ENCODE measurements at places on chromosomes 12 and 14.
A peak's percentile ranks its signal among the peaks of the same experiment; 100 is the strongest.

DNA sequence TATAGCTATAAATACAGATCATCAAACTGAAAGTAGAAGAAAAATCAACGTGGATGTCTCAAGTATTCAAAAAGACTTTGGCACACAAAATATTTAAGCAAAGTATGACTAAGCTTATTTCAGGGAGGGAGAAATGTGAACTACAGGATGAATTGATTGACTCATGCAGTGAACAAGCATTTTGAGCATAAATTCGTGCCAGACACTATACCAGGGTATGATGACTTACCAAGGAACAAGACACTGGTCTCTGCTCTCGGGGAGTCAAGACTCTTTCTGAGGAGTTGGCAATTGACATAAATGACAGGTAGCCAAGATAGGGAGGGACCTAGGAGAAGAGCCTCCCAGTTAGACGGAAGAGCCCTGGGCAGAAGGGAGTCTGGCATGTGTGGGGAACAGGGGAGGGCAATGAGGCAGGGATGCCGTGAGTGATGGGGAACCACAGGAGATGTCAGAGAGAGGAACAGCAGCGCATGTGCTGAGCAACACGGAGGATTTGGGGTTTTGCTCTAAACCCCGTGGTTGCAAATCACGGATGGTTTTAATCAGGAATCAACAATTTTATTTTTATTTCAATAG, 115.2 kb downstream of the TMEM132D start:
- no peak for DNase-seq

DNA sequence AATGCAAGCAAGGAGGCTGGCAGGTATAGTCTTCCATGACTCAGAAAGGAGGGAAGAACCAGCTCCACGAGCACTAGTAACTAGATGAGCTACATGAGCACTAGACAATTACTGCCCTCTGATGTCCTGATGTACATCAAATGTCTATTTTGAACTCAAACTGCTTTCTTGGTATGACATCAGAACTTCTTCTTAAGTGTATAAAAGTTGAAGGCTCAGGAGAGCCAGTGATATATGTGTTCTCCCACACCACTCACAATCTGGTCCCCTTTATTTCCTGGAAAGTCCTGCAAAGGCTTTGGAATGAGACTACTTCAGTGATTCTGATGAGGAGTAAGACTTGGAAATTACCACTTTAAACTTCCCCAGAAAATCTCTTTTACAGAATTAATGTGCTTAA, 18.5 kb upstream of the DHRS7 start:
- DNase-seq: no peak

- no peak for DNase-seq
These were observed 61.6 kb upstream of the GNPNAT1 start for GRCh38 chr14:52852810-52853521.

DNA sequence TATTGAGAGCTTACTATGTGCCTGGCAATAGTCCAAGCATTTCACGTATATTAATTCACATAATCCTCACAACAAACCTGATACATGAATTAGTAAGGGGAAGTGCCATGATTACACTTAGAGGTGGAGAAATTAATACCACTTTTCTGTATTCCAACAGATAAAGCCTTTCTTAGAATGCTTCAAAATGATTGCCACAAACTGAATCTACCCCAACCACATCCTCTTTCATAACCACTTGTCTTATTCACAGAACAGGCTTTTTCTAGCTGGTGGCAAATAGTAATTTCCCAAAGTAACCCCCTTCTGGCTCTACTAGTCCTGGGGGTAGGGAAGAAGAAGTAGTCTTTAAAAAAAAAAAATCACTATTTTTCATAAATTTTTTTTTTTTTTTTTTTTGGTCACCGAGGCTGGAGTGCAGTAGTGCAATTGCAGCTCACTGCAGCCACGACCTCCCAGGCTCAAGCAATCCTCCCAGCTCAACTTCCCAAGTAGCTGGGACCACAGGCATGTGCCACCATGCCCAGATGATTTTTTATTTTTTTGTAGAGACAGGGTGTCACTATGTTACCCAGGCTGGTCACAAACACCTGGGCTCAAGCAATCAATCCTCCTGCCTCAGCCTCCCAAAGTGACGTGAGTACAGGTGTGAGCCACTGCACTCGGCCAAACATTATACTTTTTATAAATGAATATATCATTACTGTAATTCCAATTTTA, 59.0 kb upstream of the ARID2 start:
- no peak for DNase-seq

DNA sequence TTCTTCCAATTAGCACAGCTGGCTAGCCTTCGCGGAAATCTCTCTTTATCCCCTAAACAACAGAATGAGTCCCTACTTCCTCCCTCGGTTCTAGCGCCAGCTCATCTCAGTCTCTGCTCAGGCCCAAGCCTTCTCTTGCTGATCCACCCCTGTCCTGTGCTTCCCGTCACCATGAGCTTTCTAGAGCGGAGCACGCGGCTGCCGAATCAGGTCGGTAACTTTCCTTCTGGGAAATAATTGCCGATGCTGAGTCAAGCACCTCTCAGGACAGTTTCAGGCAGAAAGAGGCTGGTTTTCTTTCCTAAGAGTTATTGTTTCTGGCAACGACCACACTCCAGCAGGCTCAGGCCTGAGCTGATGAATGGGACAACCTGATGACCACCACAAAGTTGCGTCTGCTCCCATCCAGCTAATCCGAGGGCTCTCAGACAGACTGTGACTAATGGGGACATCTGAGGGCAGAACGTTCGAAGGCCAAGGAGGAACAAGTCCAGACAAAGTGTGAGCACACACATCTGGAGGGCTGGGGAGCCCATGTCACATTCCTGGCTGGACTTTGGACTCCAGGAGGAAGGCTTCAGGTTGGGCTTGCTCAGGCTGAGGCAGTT, 13.6 kb upstream of the GPR68 start:
- no peak for DNase-seq

DNA sequence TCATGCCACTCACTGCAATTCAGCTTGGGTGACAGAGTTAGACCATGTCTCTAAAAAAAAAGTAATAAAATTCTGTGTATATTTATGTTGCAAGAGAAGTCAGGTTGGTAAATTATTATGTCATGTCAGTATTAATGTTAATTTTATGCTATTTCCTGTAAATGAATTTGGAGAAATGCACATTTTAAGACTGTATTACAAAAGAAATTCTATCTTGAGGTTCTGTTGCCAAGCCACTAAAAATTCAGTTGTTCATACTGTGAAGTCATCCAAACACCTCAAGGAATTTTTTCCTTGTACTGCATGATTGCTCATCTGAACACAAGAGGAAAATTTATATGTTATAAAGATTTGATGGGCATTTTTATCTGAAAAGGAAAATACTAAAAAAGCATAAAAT, 23.3 kb upstream of the HMGA2 start:
- DNase-seq: no peak

DNA sequence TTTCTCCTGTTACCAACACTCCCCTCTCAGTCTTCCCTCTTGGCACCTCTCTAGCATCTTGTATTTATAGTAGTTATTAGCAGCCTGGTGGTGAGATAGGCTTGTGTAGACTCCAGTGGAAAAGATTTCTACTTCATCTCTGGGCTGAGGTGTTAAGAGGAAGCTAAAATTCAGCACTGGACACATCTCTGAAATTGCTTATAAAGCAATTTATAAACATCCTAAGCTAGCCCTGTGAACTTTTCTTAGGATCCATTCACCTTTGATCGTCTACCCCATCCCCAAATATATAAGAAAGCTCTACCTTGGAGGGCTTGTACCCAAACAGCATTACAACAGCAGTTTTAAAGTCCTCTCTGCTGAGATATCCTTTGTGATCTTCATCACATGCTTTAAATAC, 928 bp downstream of the EFCAB11 start:
- no peak for DNase-seq

- no peak for DNase-seq
These were observed 752 bp downstream of the DACT1 start for GRCh38 chr14:58638231-58639197.

DNA sequence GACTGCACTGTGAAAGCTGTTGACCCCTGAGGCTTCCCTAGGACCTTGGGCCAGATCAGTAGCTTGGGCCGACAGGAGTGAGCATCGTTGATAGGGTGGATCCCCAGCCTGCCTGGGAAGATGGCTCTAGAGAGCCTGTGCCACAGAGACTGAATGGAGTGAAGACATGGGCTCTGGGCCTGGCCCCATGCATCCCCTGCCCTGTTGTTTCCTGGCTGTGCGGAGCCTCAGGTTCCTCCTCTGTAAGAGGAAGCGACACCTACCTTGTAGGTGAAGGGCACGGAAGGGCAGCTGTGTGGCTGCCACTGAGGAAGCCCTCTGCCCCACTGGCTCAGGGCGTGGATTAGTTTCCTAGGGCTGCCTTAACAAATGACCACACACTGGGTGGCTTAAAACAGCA, 23.9 kb downstream of the PLEKHG3 start:
- DNase-seq: no peak

DNA sequence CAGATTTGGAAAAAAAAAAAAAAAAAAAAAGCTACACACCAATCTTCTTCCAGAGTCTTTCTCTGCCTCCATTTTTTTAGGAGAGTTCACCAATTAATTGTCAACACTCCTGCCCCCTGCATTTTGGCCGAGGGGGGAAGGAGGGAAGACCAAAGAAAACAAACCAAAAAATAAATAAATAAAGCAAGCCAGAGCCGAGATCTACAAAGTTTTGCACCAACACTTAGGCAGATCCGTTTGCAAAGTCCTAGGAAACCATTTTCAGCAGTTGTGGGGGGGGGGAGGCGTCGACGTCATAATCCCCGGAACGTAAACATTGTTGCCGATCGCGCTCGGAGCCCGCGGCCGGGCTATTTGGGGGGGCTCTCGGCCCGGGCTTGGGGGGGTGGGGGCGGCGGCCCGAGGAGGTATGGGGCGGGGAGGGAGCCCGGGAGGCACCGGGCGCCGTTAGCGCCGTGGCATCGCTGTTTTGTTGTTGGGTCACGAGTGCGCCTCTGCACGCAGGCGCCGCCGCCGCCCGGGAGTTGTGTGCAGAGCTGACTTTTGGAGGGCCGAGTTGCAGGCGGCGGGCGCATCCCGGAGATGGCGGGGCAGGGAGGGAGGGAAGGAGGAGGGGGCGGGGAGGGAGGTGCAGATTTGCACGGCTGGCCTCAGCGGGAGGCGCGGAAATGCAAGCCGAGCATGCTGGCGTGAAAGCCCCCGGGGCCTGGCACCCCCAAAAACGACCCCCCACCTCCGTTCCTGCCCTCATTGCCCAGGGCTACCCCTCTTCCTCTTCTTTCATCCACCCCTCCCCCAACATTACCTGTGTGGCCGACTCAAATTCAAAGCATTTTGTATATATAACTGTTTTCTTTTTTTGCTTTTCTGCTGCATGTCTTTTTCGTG, 598 bp downstream of the KDM2B start:
- peak; percentile 66 for DNase-seq

GRCh38 chr14:104680056-104680805, 9.2 kb upstream of the INF2 start:
- no peak for DNase-seq

DNA sequence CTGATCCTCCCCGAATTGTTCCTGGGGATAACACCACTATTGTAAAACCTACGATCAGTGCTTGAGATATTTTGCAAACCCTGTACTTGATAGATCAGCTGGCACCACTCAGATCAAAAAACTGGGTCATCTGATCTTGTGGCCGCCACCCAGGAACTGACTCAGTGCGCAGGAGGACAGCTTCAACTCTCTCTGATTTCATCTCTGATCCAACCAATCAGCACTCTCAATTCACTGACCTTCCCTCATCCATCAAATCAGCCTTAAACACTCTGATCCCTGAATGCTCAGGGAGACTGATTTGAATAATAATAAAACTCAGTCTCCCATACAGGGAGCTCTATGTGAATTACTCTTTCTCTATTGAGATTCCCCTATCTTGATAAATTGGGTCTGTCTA, 4.2 kb upstream of the XPOT start:
- no peak for DNase-seq

DNA sequence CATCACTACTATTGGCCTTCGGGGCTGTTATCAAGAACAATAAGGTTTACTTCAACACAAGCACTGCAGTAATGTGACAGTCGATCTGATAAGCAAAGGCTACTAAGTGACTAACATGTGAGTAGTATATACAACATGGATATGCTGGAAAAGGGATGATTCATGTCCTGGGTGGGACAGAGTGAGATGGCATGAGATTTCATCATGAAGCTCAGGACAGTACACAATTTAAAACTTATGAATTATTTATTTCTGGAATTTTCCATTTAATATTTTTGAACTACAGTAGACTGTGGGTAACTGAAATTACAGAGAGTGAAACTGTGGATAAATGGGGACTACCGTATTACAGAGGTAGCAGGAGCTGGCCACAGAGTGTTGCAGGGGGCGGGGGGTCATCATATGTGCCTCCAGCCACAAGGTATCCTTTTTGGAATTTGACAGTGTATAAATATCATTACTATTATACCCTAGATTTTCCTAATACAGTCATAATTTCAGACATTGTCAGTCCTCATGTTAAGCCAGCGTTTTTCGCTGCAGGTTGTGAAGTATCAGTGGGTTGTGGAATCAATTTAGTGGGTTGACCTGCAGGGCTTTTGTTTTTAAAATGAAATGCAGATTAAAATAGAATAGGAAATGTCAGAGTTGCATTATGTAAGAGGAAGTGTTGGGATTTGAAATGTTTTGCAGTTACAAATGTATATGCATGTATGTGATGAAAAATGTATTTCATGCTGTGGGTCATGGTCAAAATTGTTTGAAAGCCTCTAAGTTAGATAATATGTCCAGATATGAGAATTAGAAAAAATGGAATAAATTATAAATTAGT, 148.0 kb upstream of the NUDT4 start:
- no peak for DNase-seq

DNA sequence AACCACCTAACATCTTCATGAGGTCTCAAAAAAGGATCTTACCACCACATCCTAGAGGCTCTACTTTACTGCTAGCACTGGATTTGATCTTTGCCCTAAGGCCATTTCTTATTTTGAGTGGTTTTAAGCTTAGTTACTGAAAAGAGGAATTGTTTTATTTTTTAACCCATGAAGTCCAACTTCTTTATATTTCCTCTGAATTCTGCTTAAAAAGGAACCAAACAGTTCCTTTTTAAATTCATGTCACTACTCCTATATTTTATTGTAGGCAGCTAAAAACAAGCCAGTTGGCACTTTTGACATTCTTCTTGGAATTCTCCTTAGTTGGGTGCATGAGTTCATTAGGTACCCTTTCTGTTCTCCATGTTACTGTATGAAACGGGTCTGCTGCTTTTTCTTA, 76.4 kb downstream of the FGD4 start:
- DNase-seq: no peak

DNA sequence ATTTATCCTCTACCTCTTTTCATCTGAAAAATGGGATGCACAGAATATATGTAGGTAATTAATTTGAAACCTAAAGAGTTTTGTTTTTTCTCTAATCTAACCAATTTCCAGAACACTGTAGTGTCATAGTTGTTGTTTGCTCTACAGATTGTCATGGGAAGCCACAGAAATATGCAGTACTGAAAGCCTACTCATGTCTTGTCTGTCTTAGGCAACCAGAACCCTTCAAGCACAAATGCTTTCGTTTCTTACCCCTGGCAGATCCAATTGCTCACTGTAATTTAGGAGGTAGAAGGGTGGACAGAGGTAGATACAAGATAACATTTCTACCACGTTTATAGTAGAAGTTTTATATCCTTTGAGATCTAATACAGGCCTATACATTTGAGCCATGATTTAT, 330.2 kb upstream of the NOVA1 start:
- no peak for DNase-seq
